Peyer's patch (tissue), 4 donors: ENCODE measurements at places on chromosomes 2 and 18. TPM values are rescaled to one million over a fixed set of nuclear protein-coding genes. Genes with fewer than 3 reads are reported as not detected.

DNA sequence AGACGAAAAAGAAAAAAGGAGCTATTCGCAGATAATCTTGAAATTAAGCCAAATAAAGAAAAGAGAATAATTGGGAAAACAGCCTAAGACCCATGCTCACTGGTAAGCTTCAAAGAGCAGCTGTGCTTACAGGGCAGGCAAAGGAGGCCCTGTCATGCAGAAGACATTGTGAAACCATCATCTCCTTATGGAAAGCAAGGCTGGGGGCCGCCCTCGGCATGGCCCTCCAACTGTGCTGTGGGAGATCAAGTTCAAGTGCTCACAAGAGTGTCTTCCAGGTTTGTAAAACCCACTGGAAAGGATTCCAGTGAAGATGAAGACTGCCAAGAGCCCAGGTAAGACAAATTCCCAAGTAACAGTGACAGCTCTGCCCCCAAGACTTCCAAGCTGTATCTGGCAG is 32.2 kb downstream of the ACVR1 start:
- no peak for DNase-seq

DNA sequence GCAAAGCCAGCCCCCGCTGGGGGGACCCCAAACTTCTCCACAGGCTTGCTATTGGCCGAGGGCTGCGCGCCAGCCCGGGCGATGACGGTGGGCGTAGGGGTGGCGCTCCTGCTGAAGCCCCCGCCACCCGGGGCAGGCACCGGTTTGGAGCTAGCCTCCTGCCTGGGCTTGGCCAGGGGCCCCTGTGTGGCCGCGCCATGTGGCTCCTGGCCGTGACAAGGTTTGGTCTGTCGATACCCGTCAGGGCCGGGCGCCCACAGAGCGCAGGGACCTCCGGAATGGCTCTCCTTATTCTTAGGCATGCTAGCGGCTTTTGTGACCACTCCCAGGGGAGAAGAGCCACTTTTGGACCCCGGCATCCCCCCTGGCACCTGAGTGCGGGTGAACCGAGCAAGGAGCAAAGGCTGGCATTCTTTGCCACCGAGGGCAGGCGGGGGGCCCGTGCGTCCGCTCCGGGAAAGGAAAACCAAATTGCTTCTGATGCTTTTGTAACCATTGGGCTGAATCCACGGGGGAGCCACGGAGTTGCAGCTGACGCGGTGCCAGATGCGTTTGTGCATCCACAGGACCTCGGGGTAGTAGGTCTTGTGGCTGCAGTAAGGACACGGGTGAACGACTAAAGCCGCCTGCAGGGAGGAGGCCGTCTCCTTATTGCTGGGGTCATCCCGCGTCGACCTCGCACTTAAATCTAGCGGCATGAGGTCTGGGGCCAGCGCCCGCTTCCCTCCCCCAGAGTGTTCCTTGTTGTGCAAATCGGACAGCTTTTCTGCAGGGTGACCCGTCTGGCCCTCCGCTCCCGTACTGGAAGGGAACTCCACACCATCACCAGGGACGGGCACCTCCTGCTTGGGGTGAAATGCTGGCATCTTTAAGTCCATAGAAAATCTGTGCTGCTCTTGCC is 115.6 kb downstream of the ZNF516 start:
- no peak for DNase-seq

GRCh38 chr2:36680012-36680411 is 16.5 kb upstream of the VIT start:
- DNase-seq = no peak

DNA sequence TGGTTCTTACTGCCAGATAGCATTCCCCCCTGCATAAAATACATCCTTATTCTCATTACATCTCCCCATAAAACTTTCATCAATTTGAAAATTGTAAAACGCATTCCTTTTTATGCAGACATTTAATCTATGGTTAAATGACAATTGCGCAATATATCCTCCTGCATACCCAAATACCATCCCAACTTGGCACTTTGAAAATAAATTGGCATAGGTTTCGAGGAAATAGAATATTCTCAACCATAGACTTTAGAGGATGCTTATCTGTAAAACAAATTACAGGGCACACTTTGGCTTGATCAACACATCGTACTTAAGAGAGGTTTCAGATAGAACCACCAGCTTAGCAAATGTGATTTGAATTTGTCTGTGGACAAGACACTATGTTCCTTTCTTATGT is 31.0 kb upstream of the CAVIN2 start:
- no peak for DNase-seq

GRCh38 chr2:169819106-169819505 is 5.6 kb downstream of the METTL5 start:
- DNase-seq = no peak

DNA sequence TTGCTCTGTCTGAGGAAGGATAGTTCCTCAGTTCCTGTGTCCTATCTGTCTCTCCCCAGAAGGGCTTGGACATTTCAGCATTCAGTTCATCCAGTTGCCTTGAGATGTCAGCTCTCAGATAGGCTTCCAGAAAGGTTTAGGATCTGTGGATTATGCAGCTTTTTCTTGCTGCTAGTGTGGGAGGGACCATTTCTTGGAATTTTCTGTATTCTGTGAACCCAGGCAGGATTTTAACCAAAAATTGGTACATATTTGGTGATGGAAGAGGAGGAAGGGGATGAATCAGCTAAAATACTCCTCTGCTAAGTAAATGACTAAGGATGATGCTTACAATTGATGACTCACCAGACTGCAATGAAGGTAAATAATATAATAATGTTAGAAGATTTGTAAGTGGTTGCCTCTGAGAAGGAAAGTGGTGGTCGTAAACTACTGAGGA is 58.6 kb upstream of the DOCK10 start:
- no peak for DNase-seq

GRCh38 chr2:174711206-174711605 is 53.1 kb downstream of the CHRNA1 start:
- DNase-seq = no peak

GRCh38 chr18:73756256-73757091 is 391.2 kb downstream of the FBXO15 start:
- no peak for DNase-seq

GRCh38 chr2:34123996-34124785 is 525.1 kb upstream of the FAM98A start:
- DNase-seq = no peak

The TUBA4B gene
- total RNA-seq = not detected

The EPAS1 gene
- 240 TPM for total RNA-seq

The KANSL1L gene
- total RNA-seq = 83.3 TPM

The TMEM178A gene
- total RNA-seq = 0.70 TPM
